NCI-H2081 treated with DMSO at 0.1 percent for 48 hours (cell line): ENCODE measurements at places on chromosomes 12 and 14.

- no peak for DNase-seq
These were observed 380.1 kb downstream of the RAD51B start for GRCh38 chr14:68199554-68200151.

DNA sequence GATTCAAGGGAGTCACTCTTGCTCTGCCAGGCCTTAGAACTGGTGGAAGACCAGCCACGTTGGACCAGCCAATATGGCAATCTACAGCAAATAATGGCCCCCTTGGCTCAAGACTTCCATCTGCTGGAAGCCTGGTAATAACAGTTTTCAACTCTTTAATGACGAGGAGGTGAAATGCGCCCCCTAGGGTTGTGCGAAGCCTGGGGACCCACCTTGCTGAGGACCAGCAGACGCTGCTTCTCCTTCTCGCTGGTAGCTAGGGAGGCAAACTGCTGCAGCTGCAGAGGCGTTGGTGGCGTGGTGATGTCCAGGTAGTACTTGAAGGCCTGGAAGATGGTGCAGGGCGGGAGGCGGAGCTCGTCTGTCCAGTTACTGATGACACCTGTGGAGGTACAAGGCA is 41.5 kb upstream of the FBXO21 start:
- no peak for DNase-seq

DNA sequence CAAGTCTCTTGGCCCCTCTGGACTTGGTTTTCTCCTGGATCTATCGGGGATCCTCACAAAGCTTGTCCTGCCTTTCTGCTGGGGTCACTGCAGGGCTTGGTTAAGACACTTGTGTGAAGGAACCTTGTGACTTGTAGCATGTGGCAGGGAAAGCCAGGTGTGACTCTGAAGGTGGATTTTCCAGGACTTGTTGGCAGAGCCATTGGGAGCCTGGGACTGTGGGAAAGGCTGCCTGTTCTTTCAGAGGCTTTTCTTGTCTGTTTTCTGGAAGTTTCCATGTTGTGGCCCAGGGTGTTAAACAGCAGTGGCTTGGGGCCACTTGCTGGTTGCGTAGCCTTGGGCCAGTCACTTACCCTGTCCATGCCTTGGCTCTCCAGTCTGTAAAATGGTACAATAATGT is 12.6 kb downstream of the KMT5A start:
- no peak for DNase-seq

GRCh38 chr14:68164711-68165113 is 345.1 kb downstream of the RAD51B start:
- no peak for DNase-seq

DNA sequence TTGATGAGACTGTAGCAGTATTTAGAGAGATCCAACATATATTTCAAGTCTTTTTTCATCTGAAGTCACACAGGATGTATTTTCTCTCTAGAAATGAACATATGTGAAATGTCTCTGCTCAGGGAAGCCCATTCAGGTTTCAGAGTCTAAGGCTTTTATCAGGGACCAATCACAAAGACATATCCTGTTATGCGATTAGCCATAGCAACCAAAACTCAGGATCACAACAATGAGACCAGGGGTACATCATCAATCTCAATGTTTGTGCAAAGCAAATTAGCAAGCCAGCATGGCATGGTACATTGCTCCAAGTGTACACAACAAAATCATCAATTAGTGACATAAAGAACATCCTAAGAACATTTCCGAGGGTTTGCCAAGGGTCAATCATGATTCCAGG is 99.2 kb upstream of the AMN1 start:
- DNase-seq = no peak

GRCh38 chr12:104155711-104156555 is 17.9 kb upstream of the NFYB start:
- DNase-seq = no peak

GRCh38 chr12:56007564-56008559 is 10.8 kb downstream of the SUOX start:
- no peak for DNase-seq

DNA sequence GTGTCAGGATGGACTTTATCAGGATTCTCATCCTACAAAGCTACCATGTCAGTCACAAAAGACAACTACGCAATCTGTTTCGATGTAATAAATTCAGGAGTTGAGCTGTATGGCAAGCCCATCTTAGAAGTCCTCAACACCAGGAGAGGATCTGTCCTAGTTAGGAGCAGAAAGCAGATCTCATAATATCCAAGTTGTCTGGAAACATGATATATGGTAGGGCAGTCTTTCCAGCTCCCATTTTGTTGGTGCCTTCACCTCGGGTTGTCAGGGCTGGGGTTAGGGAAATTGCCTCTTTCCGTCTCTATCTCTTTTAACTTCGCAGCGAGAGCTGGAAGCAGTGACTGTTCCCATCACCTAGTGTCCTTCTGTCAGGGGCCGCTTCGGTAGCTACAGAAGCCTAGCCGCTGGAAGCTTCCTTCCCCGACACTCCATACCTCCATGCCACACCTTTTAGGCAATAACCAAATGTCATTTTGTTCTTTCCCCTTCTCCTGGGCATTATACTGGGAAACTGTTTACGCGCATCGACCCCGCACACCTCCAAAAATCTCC is 1.4 kb downstream of the NIN start:
- DNase-seq = no peak

GRCh38 chr12:49987625-49988303 is 15.0 kb downstream of the AQP6 start:
- DNase-seq = peak; percentile 50

DNA sequence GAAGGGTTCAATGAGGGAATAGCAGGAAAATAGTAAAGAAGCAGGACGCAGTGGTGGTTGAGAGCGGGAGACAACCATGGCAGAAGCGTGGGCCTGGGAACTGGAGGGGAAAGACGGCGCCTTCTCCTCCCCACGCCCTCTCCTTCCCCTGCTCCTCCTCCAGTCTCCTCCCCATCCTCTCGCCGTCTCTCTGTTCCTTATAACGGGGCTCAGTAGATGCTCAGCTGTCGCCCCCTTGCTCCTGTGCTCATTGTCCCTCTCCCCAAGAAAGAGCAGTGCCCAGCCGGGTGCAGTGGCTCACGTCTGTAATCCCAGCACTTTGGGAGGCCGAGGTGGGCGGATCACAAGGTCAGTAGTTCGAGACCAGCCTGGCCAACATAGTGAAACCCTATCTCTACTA is 142.0 kb downstream of the BCL11B start:
- no peak for DNase-seq

DNA sequence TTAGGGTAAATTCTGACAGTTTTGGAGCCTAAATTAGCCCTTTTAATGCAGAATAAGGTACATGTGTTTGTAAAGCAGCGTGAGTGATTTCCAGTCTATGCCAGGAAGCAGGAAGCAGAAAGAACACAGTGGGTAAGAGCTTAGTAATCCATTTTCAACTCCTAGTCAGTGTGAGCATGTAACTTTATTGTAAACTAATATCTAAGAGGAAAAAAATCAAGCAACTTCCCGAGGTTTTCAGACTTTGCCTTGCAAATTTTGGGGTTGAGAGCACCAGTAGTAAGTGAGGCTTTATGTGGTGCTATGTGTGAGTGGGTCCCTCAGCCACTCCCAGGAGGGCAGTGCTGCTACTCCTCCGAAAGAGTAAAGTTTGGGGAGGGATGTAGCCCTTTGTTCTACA is 2.9 kb downstream of the CIPC start:
- no peak for DNase-seq

DNA sequence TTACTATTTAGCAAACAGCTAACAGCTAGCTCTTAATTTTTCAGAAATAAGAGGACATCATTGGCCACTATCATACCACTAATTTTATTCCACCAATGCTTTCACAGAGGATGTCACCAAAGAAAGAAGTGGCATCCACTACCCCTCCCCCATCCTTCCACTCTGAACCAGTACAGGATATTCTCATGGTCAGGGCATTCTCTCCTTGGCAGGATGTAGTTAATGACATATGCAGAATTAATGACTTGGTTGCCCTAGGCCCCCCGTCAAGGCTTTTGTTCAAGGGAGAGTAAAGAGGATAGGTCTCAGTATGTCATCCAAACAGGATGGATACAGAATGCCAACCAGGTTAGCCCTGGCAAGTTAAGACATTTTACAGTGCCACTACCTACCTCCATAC is 18.9 kb upstream of the NUP107 start:
- no peak for DNase-seq

DNA sequence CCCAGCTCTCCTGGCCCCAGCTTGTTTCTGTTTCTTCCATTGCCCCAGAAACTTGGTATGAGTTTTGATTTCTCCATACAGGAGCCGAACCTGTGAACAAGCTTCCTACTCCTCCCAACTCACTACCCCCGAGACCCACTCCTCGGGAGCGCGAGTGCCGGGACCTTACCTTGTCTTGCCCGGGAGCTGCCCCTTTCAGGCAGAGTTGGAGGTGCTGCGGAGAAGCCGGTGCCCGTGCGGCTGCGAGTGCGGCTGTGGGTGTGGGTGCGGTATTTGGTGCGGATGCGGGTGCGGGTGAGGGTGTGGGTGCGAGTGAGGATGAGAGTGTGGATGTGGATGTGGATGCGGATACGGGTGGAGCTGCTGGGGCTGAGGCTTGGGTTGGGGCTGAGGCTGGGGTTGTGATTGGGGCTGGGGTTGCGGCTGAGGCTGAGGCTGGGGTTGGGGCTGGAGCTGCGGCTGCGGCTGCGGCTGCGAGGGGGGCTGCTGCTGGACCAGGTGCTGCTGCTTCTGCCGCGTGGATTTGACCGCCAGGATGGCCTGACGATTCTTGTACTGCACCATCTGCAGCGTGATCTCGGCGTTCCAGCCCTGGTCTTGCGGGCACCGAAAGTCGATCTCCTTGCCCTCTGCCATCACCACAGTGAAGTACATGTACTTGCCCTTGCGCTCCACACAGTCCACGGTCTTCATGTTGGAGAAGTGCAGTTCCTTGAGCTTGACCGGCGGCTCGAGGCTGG is 1.1 kb downstream of the PHLDA1 start:
- DNase-seq = no peak

DNA sequence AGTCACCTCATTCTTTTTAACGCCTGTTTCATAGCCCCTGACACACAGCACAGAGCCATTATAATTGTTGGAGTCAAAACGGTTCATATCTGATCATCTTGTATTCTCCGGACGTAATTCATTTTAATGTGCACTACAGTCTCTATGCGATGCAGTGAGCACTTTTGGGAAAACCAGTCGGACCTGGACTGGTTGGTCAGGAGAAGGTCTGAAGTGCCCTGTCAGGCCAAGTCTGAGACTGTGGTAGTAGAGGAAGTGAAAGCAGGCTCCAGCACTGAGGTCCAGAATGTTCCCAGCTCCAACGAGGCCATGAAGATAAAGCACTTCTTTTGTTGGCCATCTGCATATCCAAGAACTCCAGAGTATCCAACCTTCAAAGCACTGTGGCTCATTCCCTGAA is 117.1 kb upstream of the NCOR2 start:
- DNase-seq = no peak

GRCh38 chr14:66540038-66540437 is 32.1 kb downstream of the GPHN start:
- no peak for DNase-seq

DNA sequence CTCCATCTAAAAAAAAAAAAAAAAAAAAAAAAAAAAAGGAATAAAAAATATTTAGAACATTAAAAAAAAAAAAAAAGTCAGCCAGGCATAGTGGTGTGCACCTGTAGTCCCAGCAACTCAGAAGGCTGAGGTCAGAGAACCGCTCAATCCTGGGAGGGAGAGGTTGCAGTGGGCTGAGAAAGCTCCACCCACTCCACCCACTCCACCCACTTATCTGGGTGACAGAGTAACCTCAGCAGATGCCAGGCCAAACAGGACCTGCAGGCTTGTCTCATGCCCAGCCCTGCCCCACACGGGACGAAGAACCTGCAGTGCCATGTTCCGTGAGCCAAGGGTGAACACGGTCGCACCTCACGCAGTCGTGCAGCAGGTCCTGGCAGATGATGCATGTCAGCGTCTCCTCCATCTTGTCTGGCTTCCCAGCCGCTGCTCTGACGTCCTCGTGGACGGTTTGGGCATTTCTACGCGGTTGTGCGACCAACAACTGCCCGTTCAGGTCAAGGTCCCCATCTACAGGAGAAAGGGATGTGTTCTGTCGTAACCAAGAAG is 28.6 kb downstream of the CHFR start:
- DNase-seq = no peak

DNA sequence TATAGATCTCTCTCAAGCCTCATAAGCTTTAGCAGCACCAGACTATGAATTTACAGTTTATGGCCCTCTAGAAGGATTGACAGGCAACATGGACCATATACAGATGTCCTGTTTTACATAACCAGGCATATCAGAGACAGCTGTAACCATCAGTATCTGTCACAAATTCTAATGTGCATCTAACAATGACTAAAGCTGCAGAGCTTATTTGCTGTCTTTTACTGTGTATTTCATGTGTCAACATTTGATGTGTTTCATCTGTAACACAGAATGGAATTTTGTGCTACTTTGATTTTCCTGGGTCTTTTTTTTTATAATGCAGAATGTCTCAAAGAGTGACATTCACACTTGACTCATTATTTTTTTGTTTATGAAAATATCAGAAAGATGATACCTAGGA is 348.3 kb downstream of the SLC16A7 start:
- DNase-seq = no peak

- no peak for DNase-seq
These were observed 421.8 kb upstream of the PDE3A start for GRCh38 chr12:19946550-19946949.

DNA sequence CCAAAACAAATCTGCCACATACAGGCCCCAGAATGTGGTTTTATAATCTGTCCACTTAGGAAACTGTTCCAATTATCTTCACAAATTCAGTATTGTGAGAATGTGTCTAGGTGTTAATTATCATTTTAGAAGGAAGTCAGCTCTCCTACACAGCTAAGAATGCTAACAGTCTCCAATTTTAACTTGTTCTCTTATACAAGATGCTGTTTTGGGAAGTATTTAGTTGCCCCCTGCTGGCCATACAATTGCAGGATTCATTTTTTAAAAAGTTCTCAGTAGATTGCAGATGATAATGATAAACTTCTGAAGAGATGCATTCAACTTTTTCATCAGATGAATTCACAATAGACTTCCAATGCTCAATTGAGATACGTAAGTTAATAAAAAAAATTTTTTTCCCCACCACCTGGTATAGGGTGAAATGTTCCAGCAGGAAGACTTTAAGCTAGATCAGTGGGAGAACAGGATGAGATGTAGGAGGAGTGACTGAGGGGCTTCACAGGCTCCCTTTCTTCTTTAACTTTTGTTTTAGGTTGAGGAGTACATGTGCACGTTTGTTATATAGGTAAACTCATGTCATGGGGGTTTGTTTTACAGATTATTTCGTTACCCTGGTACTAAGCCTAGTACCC is 27.3 kb upstream of the OSBPL8 start:
- DNase-seq = no peak

GRCh38 chr14:88554457-88555286 is at the start of gene PTPN21:
Gene PTPN21, minus strand, starts transcription at chr14:88555007. Its CDS starts 4,590 bp downstream, at chr14:88550417.
- no peak for DNase-seq
